ENCODE measurements at places on chromosomes 2 and 18. TPM values are rescaled to one million over a fixed set of nuclear protein-coding genes. Genes with fewer than 3 reads are reported as not detected.

MYO5B gene
- total RNA-seq: 5.0 TPM

DNA sequence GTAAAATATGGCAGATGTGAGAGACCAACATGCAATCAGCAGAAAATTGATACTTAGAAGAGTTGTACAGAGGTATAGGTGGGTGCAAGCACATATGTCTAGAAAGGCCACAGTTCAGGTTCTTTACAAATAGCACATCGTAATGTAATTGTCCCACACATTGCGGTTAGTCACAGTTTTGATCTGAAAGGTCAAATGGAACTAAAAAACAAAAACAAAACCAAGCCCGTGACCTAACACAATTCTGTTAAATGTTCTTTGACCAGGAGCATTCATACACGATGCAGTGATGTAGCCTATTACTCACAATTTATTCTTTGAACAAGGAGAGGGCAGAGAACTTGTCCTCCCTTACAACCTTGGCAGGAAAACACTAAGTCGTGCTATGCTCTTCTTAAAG is 108.9 kb upstream of the MAP4K3 start:
- DNase-seq: no peak

GPR45 gene
- not detected for total RNA-seq

- DNase-seq: no peak
Observed at GRCh38 chr2:8409461-8410260, 272.2 kb upstream of the ID2 start.

TMBIM1 gene
- total RNA-seq: 102 TPM

GRCh38 chr18:56067969-56068671 is 480.1 kb upstream of the TCF4 start:
- no peak for DNase-seq

- DNase-seq: no peak
Observed at GRCh38 chr2:11492720-11493119, 26.8 kb upstream of the E2F6 start.

GRCh38 chr2:128363934-128364361 is 45.3 kb upstream of the HS6ST1 start:
- DNase-seq: no peak

DNA sequence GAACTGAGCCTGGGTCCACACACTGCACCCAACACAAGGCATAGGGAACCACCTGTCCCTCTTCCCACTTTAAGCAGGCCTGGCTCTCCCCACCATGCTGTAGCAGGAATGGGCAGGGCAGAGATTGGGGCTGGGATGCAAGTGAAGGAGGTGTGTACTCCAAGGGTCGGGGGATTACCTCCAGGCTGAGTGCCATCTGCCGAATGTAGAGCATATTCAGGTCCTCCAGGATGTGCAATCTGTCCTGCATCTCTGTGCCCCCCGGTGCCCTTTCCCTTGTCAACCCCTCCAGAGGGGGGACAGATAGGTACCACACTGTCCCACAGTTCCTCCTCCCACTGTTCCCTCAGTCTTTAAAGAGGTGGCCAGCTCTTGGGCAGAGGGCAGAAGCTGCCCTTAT is 2.4 kb downstream of the RTKN start:
- peak; percentile 61 for DNase-seq

- no peak for DNase-seq
Observed at GRCh38 chr18:10660179-10660884, 134.5 kb downstream of the NAPG start.

DNA sequence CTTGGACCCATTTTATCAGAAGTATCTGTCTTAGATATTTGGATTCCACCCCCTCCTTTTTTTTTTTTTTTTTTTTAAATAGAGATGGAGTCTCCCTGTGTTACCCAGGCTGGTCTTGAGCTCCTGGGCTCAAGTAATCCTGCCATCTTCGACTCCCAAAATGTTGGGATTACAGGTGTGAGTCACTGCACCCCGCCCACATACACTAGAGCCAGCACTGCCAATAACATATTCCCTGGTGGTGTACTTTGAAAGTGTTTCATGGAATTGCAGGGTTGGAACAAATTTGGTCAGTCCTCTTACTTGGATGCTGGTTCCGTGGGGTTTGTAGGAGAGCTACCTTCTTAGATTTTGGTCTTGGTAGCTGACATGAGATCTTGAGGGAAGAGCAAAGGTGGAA is 15.0 kb downstream of the PDCL3 start:
- DNase-seq: no peak

DNA sequence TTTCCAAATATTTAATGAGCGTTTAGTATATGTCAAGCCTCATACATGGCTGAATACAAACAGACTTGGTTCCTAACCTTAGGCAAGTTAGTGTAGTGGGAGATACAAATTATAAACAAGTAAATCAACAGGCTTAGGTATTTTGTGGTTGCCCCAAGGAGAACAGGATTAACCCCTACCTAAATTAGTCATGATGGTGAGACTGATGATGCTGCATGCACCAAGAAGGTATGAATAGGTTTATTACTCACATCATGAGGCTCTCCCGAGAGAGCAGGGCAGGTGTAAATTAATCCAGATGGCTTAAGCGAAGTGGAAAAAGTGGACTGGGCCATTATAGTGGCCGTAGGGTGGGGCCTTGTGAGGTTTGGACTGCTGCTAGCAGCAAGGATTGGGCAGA is 118.1 kb upstream of the GCFC2 start:
- DNase-seq: no peak

DNA sequence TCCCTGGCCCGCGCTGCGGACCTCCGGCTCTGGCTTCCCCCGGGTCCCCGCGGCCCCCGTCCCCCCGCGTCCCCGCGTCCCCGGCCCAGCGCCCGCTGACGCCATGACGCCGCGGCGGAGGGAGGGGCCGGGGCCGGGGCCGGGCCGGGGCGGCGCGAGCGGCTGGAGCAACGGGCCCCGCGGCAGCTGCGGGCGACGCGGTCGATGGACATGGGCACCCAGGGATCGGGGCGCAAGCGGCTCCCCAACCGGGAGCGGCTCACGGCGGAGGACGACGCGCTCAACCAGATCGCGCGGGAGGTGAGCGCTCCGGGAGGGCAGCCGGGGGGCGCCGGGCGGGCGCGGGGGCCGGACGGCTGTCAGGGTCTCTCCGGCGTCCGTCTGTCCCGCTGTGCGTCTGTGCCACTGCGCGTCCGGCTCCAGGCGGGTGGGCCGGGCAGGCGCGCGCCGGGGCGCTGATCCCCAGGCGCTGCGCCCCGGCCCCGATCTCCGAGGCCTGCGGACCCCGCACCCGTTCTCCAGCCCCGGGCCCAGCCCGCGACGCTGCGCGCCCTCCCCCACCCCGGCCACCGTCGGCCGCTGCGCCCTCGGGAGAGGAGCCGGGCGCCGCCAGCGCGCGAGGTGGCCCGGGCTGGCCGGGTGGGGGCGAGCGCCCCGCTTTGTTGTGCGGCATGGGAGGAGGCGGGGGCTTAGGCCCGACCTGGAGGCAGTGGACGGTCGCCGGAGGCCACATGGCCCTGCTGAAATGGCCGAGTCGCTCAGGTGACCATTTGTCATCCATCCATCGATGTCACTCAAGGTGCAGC is at the start of gene LRRFIP1:
Gene LRRFIP1 (plus strand): TSS at position 147 of the 806 bp plus-strand sequence. CDS start 58 bp downstream, at position 205.
- peak; percentile 81 for DNase-seq

DNA sequence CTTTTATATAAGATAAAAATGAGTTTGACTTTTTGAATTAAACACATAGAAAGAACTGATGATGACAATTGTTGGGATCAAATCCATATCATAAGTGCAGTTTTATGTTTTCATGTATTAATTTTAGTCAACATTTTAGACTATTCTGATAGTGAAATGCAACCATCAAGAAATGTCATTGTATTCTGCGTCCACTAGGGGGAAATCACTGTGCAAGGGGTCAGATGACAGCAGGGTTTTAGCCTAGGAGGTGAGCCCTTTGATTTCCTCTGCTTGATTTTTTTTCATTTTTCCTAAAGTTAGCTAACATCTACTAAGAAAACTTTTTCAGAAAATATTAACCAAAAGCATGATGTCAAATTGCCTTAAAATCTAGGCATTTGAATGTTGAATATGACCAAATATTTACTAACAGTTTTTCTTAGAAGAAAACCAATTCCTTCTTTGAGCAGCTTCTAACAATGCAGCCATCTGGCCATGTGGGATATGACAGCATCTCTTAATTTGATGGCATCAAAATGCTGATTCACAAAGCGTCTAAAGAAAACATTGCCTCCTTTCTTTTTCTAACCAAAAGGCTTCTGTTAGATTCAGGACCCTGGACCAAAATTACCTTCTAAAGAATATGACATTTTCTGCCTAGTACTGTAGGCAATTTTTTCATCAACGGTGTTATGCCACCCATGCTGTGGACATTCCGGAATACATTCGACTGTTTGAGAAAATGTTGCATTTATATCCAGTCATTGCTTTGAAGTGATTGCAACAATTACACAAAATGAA is 141.5 kb downstream of the SPHKAP start:
- DNase-seq: no peak

DNA sequence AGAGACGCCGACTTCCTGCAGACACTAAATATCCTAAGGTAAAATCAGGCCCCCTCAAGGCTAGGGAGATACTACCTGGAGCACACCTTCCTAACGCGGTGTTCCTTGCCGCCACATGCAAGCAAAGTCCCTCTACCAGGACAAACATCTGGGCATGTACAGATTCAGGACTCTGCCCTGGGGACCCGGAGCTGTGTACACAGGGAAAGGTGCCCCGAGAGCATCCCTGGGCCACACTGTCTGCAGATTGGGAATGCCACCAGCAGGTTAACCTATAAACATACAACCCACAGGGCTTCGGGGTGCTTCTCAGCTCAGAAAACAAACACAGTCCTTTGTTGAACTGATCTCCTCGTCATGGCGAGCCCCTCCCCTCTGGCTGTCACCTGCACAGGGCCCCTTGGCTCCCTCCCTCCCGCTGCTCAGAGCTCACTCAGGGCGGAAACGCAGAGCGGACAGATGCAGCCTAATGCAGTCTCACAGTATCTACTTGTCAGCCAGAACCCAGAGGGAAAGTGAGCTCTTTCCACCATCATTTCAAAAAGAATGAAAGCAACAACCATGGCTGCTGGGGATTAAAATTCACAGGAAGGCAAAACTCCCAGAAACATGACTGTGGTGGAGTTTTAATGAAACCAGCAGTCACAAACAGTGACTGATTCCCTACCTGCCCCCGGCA is 218.8 kb downstream of the HDAC4 start:
- no peak for DNase-seq

- peak; percentile 95 for DNase-seq
Observed at GRCh38 chr2:43218702-43219382, 7.6 kb downstream of the ZFP36L2 start.

WDCP gene
- 8.1 TPM for total RNA-seq

RANBP2 gene
- 86.7 TPM for total RNA-seq

APCDD1 gene
- 5.8 TPM for total RNA-seq

ZSWIM2 gene
- not detected for total RNA-seq

Data from spleen (tissue), 13 donors.